ENCODE measurements at places on chromosomes 13 and 19. TPM values are rescaled to one million over a fixed set of nuclear protein-coding genes. Genes with fewer than 3 reads are reported as not detected.

THSD8 gene
- 39.4 TPM for total RNA-seq

ZNF737 gene
- total RNA-seq = 10.6 TPM

GRCh38 chr13:98514288-98514687 lies 62.6 kb downstream of the STK24 start:
- DNase-seq = no peak

DNA sequence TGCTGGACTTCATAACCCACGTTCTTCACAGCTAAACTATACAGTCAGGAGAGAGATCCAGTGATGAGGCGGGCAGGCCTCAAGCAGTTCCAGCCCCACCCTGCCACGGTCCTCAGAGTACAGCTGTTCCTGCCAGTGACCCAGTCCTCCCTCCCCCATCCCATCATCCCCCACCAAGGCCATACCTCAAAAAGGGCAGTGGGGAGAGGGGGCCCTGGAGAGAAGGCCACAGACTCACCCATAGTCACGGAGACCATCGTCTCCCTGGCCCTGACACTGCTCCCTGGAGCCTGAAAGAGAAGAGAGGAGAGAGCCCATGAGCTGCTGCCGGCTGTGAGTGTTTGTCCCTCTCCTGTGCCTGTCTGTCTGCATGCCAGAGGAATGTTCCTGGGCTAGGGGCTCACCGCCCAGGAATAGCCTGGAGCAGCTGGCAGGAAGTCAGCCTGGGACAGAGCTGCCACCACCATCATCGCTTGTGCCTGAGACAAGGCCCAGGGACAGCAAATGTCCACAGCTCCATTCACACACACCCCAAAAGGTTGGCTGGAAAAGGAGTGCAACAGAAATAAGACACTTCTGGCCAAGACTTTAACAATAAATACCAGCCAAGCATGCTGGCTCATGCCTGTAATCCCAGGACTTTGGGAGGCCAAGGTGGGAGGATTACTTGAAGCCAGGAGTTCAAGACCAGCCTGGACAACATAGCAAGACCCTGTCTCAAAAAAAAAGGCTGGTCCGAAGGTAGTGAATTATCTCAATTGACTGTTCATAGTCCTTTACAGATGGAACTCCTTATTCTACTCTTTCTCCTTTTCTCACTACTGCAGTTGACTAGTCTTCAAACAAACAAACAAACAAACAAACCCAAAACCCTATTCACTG lies 6.4 kb downstream of the C19orf47 start:
- no peak for DNase-seq

GRCh38 chr13:30551189-30551588 lies 66.5 kb upstream of the USPL1 start:
- no peak for DNase-seq

DNA sequence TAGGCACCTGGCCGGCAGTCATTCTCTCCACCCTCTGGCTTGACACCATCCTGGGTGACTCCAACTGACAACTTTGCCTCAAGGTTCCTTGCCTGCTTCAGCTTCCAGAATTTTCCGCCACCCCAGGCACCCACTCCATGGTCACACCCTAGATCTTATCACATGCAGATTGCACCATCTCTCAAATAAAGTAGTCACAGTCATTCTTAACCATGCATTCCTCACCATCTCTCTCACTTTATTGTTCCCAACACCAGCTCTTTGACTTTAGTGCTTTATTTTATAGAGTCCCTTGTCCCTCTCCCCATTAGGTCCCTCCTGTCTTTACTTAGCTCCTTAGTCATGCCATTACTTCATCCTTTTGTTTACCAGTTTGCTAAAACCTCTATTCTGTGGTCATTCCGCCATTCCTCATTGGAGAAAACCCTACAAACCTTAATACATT lies 351.7 kb downstream of the SPRY2 start:
- no peak for DNase-seq

- DNase-seq = no peak
Observed at GRCh38 chr19:35081201-35081600, 34.4 kb upstream of the FXYD3 start.

- no peak for DNase-seq
Observed at GRCh38 chr13:40779049-40779448, 8.1 kb upstream of the MRPS31 start.

ZNF180 gene
- 9.6 TPM for total RNA-seq

SCEL gene
- total RNA-seq = not detected

GRCh38 chr13:33262997-33263396 lies 22.6 kb downstream of the STARD13 start:
- no peak for DNase-seq

LMTK3 gene
- total RNA-seq = 9.5 TPM

FRY gene
- total RNA-seq = 6.9 TPM

Measured in activated naive CD4-positive, alpha-beta T cell treated with anti-CD3 and anti-CD28 coated beads, Interleukin-2, amount 50 U/mL, for 72 hours (primary cell).